ENCODE measurements at places on chromosomes 16 and 17.

GRCh38 chr16:87715658-87716057, 50.1 kb downstream of the KLHDC4 start:
- DNase-seq = no peak

GRCh38 chr16:12588510-12588909, 215.2 kb downstream of the CPPED1 start:
- DNase-seq = no peak

GRCh38 chr17:44314869-44315661, 6.7 kb downstream of the RUNDC3A start:
- no peak for DNase-seq

DNA sequence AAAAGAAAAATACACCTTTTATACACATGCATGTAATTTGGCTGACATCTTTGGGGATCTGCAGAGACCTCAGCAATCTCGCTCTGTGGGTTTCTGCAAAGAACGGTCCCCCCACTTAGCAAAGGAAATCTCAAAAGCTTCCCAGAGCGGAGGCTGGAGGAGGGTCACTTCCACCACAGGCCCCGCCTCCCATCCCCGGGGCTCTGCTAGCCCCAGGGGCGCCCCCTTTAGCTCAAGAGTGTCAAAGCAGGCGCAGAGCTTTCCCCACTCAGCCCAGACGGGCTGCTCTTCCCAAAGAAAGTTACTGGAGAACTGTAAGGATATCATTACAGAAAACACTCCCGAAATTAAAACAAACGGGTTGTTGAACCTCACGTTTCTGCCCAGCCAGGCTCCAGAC, 11.4 kb downstream of the SLC13A5 start:
- no peak for DNase-seq

- no peak for DNase-seq
Observed at GRCh38 chr17:9389111-9389527, 186.5 kb downstream of the STX8 start.

GRCh38 chr16:60091529-60091928, 1357.4 kb upstream of the GOT2 start:
- DNase-seq = no peak

DNA sequence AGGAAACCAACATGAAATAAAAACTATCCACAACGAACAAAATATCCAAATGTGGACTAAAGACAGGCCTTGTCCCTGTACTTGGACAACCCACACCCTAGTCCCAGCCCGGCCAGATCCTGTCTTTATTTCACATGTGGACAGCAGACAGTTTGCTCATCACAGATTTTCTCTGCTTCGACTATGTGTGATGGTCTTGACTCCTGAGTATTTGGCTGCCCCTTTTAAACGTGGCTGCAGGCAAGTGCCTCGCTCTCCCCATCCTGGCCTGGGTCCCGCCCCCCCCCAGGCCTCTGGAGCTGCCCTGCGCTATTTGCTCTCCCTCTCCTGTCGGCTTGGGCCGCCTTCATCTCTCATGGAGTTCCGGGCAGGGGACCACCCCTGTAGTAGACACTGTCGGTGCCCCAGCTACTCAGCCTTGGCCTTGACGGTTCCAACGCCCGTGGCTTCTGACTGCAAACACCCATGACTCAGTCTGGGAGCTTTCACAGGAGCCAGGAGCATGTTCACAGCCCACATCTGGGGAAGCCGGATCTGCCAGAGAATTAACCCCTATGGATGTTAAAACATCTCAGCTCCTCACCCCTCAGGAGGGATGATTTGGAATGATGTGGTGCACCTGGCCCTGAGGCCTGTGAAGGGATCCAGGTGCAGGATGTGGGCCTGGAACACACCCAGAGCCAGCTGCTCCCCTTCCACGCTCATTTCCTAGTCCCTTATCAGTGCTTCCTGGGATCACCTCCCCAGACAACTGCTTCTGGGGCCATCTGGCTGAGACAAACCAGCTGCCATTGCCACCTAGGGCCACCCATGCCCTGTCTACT, 229.7 kb upstream of the RPL38 start:
- no peak for DNase-seq

DNA sequence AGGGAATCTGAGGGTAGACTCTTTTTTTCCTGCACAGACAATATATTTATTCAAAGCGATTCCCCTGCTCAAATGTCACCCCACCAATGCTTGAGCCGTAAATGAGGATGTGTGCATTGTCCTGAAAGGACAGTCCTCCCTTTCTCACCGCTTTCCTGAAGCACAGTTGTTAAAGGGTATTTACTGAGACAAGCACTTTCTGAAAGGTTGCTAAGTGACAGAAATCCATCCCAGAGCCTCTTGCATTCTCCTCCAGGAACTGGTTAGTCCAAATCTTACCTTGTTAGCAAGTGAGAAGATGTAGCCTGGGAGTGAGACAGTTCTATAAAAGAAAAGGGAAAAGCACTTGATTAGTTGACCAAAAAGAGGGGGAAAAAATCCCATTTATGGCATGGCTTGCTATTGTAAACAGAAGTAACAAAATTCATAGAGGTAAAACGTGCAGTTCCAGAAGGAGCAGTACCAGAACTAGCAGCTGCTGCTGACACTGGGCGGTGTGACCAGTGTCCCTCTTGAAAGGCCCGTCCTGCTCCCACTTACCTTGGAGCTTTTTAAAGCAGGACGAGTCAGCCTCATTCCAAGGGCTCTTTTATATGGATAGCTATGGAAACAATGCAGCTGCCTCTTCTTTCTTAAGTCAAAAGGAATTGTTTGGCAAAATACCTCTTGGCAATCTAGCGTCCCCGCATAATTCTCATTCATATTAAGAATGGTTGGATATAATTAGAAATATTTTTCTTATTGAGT, at the start of gene MYH2:
Gene MYH2 (minus strand): TSS at position 563 of the 747 bp plus-strand sequence. CDS start 1,738 bp downstream, outside the sequence.
- no peak for DNase-seq

DNA sequence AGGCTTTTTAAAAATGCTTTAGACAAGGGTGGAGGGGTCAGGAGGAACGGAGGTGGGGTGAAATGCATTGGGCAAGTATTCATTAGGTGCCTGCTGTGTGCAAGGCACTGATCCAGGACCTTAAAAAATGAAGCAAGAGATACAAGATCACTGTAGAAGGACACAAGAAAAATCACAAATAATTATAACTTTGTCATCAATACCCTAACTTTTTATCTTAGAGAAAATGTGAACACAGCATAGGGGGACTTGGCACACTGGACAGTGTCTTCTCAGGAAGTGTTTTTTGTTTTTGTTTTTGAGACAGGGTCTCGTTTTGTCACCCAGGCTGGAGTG, 7.0 kb downstream of the EPOP start:
- DNase-seq = no peak

DNA sequence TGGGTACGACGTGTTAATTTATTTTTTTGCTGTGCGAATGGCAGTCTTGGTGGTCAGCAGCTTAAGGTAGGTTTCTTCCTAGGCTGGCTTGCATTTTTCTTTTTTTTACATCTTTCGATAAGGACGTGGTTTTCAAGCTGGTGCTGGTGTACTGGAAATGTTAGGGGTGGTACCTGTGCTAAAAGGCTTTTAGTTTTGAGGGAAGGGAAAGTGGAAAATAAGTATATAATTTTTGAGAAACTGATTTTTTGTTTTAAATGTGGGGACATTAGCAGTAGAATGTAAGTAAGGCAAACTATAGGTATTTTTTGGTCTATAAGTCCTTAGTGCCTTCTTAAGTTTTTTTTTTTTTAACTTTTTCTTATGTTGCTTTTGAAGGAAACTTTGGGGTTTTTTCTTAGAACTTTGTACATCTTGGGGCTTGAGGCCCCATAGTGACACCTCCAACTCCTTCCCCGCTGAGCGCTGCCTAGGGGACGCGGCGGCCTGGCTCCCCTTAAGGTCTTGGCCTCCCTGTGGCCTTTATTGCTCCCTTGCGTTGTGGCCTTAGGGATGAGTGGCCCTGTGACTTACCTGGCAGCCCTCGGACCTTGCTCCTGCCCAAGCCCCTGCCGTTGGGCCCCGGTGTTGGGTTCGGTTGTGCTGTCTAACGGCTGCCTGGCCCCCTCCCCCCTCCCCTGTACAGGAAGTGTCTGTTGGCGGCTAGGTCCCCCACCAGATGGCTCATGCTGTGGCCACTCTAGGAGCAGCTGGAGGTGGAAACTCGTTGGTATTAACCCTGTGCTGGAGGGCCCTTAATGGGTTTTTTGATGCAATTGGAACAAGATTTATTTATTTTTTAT, 88.0 kb upstream of the RPRML start:
- peak; percentile 80 for DNase-seq

GRCh38 chr16:10897134-10897533, 20.1 kb downstream of the CIITA start:
- no peak for DNase-seq

DNA sequence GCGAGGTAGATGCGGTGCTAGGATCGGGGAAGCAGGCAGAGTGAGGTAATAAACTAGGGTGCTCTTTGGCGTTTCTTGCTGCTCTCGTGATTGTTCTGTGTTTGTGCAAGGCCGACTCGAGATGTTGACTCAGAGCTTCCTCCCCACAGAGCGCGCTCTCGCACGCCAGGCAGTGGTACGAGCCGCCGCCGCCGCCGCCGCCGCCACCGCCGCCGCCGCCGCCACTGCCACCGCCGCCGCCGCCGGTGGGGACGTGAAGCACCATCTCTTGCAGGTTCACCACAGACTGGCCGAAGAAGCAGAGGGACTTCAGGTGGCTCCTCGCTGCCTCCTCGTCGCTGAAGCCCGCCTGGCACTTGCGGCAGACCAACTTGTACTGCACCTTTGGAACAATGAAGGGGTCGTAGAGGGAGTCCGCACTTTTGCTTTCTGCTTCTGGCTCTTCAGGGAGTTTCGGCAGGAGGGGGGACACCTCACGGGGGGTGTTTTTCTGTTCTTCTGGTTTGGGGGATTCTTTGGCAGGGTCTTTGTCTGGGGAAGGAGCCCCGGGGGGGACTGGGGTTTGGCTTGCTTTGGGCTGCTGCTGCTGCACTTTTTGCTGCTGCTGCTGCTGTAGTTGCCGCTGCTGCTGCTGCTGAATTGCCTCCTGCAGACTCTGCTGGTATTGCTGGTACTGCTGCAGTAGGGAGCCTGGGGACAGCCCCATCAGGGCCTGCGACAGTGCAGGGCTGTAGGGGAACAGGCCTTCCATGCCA, 260.2 kb downstream of the ZFHX3 start:
- DNase-seq = peak; percentile 79

DNA sequence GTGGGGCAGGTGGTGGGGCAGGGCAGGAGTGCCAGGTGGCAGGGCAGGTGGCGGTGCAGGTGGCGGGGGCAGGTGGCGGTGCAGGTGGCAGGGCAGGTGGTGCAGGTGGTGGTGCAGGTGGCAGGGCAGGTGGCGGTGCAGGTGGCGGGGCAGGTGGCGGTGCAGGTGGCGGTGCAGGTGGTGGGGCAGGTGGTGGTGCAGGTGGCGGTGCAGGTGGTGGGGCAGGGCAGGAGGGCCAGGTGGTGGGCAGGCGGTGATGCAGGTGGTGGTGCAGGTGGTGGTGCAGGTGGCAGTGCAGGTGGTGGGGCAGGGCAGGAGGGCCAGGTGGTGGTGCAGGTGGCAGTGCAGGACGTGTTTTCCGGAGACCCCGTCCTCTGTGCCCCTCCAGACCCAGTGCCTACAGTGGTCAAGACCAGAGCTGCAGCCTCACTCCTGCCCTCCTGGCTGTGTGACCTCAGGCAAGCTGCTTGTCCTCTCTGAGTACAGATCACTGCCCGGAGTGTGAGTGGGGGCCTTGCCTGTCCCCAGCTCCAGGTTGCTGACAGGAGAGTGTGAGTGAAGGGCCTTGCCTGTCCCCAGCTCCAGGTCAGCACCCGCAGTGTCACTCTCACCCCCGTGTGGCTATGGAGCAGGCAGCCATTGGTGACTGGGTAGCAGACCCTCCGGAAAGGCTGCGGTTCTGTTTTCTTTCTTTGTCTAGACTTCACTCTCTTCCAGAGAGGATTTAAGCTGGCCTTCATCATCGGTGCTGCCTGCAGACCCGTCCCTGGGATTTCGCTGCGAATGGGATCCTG, 16.1 kb upstream of the NPTX1 start:
- DNase-seq = no peak

DNA sequence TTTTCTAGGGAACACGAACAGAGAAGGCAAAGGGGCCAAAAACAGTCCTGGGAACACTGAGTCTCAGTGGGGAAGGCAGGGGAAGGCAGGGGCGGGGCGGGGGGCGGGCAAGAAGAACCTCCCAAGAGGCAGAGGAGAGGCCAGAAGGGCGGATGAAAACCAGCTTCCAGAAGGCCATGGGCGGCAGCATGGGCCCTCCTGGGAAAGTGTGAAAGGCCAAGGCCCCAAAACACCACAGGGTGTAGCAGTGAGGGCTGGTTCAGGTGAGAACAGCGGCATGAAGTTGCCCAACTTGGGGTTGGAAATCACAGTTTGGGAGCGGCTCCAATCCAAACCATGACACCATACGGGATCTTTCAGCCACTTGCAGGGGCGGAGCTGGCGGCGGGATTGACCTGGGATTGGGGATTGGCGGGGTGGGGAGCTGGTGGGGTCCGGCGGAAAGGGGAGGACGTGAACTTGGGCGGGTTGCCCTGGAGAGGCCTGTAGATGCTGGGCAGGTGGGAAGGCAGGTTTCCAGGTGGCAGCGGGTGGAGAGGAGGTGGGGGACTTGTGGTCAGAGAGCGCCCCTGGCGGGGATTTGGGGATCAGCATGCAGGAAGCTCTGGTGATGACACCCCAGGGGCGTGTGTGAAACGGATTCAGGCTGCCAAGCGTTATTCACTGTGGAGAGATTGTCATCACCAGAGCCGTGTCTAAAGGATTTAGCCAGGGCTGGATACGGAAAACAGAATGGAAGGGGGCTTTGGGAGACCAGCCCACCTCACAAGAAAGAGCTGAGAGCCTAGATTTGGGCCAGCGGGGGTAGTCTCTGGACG, 80.9 kb downstream of the ARHGAP23 start:
- peak; percentile 62 for DNase-seq

GRCh38 chr17:43545383-43545632, 832 bp downstream of the ETV4 start:
- no peak for DNase-seq

GRCh38 chr16:62010186-62010585, 26.1 kb downstream of the CDH8 start:
- no peak for DNase-seq

DNA sequence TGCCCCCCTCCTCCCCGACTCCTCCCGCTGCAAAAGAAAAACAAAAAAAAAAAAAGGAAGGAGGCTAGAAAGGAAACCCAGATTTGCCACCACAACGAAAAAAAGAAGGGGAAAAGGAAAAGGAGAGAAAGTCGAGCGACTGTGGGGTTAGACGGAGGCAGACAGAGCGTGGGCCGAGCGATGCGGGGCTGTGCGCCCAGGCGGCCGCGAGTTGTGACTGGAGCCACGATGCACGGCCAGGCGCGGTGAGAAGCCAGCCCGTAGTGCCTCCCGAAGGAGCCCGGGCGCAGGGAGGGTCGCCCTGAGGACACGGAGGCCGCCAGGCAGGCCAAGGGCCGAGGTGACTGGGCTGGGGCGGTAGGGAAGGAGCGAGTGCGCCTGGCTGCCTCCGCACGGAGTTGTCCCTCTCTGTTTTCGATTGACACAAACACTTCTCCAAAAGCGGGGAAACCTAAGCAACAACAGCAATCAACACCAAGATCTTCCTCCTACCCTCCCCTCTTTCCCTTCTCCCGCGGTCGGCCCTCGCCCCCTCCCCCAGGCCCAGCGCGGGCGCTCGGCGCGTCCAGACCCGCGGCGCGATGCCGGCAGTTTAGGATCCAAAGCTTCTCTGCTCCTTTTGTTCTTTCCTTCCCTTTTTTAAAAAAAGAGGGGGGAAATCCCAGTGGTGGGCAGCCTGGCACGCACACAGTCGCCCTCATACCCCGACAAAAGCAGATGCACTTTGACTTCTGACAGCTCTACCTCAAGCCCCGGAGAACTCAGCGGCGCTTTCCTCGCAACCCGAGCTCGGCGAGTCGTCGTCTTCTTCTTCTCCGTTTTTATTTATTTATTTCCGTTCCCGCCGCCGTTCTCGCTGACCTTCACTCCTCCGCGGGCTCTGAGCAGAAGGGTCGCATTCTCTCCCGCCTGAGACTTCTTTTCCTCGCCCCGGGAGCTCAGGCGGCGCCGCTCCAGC, at the start of gene LHX1:
Gene LHX1 (plus strand): TSS at position 475 of the 958 bp plus-strand sequence. CDS start 723 bp downstream, outside the sequence.
- no peak for DNase-seq

- DNase-seq = no peak
Observed at GRCh38 chr16:12219992-12220391, 243.5 kb downstream of the SNX29 start.

All from foreskin melanocyte (primary cell).